Endodermal cell (in vitro differentiated cells): ENCODE measurements at places on chromosomes 6 and 20.

GRCh38 chr6:118574051-118574865 is 26.2 kb downstream of the PLN start:
- H3K4me3 ChIP-seq: peak overlapping the region; percentile 12
- no peaks in the 10 kb centered on the region for H3K4me1 ChIP-seq
- H3K36me3 ChIP-seq: no peaks in the 10 kb centered on the region
- peak; percentile 78 for DNase-seq
- no peaks in the 10 kb centered on the region for H3K27me3 ChIP-seq

DNA sequence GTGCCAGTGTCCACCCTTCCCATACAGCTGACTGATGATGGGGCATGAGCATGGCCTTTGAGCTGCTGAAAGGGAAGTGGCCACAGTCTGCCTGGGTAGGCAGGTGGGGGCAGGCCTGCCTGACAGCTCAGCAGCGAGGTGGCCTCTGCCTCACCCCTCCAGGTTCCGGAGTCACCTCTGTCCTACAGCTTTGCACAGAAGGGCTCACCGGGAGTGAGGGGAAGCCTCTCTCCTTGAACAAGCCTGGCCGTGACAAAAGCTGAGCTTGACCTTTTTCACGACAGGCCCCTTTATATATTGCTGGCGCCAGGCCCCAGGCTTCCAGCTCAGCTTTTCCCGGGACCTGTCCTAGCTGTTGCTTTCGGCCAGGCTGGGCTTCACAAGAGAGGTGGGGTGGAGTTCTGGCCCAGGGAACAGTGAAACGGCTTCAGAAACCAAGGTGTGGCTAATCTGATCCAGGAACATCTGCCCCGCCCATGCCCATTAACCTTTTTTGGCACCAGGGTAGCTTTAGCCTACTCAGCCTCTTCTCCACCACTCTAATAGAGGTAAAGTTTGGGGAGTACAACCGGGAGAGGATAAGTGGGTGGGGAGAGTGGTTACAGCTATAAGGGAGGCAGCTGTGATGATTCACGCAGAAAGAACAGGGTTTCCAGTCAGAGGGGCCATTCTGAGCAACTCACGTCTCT is 42.9 kb downstream of the C6orf132 start:
- H3K27ac ChIP-seq: no peak overlapping the region
- H3K4me1 ChIP-seq: no peaks in the 10 kb centered on the region
- no peak for DNase-seq
- H3K36me3 ChIP-seq: no peaks in the 10 kb centered on the region
- no peaks in the 10 kb centered on the region for H3K27me3 ChIP-seq
- no peak overlapping the region for H3K4me3 ChIP-seq

DNA sequence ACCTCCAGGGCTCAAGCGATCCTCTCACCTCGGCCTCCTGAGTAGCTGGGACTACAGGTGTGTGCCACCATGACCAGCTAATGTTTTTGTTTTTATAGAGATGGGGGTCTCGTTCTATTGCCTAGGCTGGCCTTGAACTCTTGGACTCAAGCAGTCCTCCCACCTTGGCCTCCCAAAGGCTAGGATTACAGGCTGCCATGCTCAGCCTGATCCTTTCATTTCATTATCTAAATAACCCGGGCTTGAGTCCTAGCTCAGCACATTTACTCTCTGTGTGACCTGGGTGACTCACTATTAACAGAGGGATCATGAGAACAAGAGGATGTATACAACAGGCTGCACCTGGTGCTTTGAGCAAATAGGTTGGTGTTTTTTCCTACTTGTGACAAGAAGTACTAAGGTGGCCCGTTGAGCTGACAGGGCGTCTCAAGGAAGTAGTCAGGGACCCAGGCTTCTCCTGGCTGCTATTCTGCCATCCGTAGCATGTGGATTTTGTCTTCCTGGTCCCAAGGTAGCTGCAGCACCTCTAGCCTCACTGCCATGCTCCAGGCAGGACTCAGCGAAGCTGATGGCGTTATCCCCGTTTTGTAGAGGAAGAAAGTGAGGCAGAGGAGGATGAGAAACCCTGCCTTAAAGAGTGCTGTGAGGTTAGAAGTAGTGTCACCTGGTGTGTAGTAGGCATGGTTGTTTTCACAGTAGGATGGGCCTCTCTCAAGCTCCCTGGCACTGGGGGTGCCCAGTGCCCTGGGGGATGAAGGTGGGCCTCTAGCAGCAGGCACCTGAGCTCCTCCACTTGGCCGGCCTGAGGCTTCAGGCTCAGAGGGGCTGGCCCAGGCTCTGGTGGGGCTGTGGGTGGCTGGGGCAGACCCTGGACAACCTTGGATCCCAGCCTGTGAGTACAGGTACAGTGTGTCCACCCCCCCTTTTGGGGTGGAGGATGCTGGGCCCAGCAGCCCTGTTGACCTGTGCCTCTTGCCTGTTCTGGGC is 62.4 kb downstream of the ADNP start:
- H3K27me3 ChIP-seq: no peaks in the 10 kb centered on the region
- H3K4me1 ChIP-seq: peaks cover 10% of the 10 kb centered on the region
- H3K27ac ChIP-seq: no peak overlapping the region
- H3K36me3 ChIP-seq: no peaks in the 10 kb centered on the region
- DNase-seq: no peak

GRCh38 chr6:47246551-47246950 is 63.2 kb downstream of the TNFRSF21 start:
- H3K27me3 ChIP-seq: no peaks in the 10 kb centered on the region
- H3K4me1 ChIP-seq: peaks cover 13% of the 10 kb centered on the region
- peaks cover 92% of the 10 kb centered on the region for H3K36me3 ChIP-seq
- H3K27ac ChIP-seq: no peak overlapping the region

DNA sequence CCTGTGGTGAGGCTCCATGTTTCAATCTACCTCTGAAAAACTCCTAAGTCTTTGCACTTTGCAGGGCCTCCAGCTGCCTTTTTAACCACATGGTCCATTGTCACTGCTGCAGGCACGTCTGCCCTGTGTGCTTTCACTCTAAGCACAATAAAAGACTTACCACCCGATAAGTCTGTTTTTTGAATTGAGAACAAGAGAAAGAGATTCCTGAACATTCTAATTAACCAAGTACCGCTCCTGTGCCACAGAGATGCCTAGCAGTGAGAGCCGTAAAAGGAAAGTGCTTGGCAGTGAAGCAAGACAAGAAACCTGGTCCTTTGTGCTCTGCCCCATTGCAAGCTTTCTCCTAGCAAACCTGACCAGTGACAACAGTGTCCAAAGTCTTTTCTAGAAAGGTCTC is 487.6 kb upstream of the FLRT3 start:
- H3K27me3 ChIP-seq: no peaks in the 10 kb centered on the region
- no peak overlapping the region for H3K27ac ChIP-seq
- H3K4me1 ChIP-seq: no peaks in the 10 kb centered on the region
- H3K36me3 ChIP-seq: no peaks in the 10 kb centered on the region
- no peak for DNase-seq
